Spinal cord (tissue), 10 donors: ENCODE measurements at places on chromosomes 6 and 20. TPM values are rescaled to one million over a fixed set of nuclear protein-coding genes. Genes with fewer than 3 reads are reported as not detected.

MBOAT1 gene
- 15.8 TPM for total RNA-seq

ME1 gene
- 23.8 TPM for total RNA-seq

STMND1 gene
- total RNA-seq = 1.7 TPM

APOBEC2 gene
- total RNA-seq = 1.1 TPM

SHLD1 gene
- total RNA-seq = 6.2 TPM

DDX43 gene
- total RNA-seq = 1.5 TPM
